ENCODE measurements at places on chromosomes 16 and 17.

GRCh38 chr16:50677351-50677750 is 3.8 kb downstream of the SNX20 start:
- no peak for DNase-seq

DNA sequence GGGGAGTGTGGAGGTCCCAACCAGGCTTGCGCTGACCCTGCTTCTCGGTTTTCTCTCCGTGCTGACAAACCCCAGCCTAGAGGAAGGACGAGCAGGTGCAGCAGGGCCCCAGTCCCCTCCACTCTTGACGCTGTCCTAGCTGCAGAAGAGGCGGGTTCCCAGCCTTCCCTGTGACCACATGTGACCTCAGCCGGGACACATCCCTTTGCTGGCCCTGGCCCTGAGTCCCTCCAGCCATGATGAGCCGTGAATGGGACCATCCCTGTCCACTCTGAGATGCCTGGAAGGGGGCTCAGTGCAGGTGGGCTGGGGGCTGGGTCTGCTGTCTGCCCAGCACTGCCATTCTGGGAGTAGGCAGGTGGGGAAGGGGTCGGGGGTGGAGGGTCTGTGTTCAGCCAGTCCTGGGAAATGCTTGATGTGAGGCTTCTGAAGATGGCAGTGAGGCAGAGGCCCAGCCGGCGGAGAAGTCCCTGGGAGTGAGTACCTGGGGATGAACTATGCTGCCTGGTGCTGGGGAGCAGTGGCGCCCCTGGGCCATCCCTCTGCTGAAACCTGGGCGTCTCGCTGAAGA is 1.9 kb upstream of the TUBB3 start:
- no peak for DNase-seq

GRCh38 chr16:23847948-23848347 is 12.2 kb downstream of the PRKCB start:
- DNase-seq: no peak

DNA sequence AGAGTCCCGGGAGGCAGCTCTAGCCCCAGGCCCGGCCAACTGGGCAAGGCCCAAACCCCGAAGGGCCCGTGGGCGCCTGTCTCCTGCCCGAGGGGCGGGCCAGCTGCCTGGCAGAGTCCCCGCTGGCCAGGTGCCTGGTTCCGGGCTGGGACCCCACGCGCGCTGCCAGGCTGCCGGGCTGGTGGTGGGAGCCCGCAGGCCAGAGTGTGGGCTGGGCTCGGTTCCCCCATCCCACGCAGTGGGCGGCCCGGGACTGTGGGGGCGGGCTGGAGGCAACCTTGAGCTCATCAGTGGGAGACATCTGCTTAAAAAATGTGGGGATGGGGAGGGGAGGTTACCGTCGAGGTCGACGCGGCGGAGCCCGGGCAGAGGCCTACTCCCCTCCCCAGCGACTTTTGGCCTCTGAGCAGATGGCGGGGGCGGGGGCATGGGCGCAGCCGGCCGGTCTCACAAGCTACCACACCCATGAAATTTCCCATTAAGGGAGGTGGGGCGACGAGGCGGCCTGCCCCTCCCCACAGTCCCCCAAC is 176.4 kb upstream of the GSE1 start:
- DNase-seq: no peak
